Natural killer cell (primary cell): ENCODE measurements at places on chromosomes 5 and 9. TPM values are rescaled to one million over a fixed set of nuclear protein-coding genes. Genes with fewer than 3 reads are reported as not detected.

DNA sequence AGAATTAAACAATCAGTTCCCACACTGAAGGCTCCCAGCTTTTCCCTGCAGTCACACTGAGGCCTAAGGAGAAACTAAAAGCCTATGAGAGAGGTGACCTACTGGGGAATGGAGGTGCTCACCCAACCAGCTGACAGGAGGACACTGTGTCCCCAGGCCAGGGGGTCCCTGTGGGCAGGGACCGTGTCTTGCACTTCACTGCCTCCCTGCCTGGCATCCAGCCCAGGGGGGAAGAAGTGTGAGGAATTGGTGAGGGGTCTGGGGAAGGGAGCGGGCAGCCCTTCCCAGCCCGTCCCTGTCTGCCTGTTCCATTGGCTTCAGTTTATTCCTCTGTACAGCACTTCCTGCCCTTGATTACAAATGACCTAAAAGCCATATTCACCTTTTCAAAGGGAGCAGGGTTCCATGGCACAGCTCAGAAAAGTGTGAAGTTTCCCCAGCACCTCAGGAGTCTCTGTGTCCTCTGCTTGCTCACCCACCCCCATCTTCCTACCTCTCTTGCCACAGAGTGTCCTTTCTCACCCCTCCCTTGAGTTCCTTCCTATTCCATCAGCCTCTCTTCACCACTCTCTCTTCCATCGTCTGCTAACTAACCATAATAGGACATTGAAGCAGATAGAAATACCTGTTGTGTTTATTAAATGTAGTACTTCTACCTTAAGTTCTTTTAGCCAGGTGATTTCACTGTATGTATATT, 12.9 kb downstream of the OTULINL start:
- peak; percentile 36 for DNase-seq

DNA sequence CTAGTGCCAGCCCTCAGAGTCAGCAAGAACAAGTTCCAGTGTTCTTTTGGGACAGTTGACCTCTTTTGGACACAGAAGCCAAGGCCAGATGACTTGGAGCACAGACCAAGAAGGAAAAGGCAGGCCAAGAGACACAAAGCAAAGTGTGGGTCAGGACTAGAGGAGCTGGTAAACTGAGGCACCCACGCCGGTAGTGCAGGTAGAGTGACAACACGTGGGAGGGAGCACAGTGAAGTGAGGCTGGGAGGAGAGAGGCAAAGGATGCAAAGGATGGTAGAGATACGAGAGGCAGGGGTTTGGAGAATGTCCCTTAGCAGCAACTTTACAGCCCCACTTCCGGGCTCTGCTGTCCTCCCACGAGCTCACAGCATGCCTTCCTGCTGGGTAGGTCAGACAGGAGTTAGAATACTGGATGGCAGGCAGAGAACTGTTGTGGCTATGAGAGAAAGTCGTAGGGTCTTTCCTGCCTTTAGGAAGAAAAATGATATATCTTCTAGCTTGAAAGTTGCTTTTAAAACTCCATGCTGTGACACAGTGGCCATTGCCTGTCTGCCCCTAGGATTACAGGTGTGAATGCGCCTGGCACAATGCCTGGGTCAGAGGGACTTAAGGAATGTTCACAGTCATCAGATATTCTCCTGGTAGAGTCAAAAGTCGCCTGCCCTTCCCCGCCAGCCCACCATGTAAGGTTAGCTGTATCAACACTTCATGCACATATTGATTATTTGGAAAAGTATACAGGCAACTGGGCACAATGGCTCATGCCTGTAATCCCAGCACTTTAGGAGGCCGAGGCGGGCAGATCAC, 97.9 kb downstream of the PDE8B start:
- no peak for DNase-seq

GRCh38 chr9:129023036-129023907, 4.9 kb downstream of the SH3GLB2 start:
- DNase-seq, result no peak

C9orf43 gene
- 0.45 TPM for total RNA-seq

SEMA5A gene
- total RNA-seq, result not detected

N4BP3 gene
- 5.6 TPM for total RNA-seq
